MCF 10A (cell line): ENCODE measurements at places on chromosomes 5 and 9. TPM values are rescaled to one million over a fixed set of nuclear protein-coding genes. Genes with fewer than 3 reads are reported as not detected.

Gene BNIP1
- 22.1 and 35.1 TPM in 2 replicates for total RNA-seq

DNA sequence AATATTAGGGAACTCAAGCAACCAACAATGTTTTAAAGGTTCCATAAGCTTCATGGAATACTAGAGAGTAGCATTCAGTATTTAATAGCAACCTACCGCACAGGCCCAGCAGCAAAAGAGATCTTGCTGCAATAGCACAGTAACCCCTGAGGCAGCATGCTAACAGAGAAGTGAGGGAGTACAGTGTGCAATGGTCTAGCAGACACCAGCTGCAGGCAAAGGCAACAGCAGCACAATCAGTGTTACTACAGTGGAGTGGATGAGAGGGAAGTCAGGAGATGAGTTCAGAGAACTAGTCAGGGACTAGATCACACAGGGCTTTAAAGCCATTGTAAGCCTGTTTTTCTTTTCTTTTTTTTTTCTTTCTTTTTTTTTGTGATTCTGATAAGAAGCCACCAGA lies 2.8 kb downstream of the TICAM2 start:
- no peak overlapping the region for H3K27ac ChIP-seq
- H3K36me3 ChIP-seq: peaks cover 12% of the 10 kb centered on the region
- no peak for DNase-seq
- H3K4me1 ChIP-seq: peaks cover 28% of the 10 kb centered on the region
- no peaks in the 10 kb centered on the region for H3K27me3 ChIP-seq
- no peak overlapping the region for H3K4me3 ChIP-seq

Gene TRPM3
- 0.22 and 0.44 TPM in 2 replicates for total RNA-seq

DNA sequence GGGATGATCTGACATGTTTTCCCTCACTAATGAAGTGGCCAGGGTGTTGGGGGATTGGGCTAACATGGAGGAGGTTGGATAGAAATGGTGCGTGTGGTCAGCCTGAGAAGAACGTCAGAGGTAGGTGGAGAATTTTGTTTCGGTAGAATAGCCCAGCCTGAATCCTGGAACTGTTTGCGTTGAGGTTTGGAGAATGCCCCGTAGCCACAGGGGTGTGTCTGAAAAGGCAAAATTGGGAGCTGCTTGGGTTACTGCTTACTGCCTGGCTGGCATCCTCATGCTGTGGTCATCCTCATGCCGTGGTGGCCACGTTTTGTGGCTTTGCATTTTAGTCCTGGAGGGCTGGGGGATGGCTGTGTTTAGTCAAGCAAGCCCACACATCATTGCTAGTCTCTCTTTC lies 236.9 kb downstream of the GOLPH3 start:
- peak; percentile 88 for DNase-seq
- peaks cover 13% of the 10 kb centered on the region for H3K36me3 ChIP-seq
- no peaks in the 10 kb centered on the region for H3K27me3 ChIP-seq
- peak overlapping the region; percentile 87 for H3K27ac ChIP-seq
- peak overlapping the region; percentile 90 for H3K4me3 ChIP-seq
- H3K4me1 ChIP-seq: peaks cover 48% of the 10 kb centered on the region

DNA sequence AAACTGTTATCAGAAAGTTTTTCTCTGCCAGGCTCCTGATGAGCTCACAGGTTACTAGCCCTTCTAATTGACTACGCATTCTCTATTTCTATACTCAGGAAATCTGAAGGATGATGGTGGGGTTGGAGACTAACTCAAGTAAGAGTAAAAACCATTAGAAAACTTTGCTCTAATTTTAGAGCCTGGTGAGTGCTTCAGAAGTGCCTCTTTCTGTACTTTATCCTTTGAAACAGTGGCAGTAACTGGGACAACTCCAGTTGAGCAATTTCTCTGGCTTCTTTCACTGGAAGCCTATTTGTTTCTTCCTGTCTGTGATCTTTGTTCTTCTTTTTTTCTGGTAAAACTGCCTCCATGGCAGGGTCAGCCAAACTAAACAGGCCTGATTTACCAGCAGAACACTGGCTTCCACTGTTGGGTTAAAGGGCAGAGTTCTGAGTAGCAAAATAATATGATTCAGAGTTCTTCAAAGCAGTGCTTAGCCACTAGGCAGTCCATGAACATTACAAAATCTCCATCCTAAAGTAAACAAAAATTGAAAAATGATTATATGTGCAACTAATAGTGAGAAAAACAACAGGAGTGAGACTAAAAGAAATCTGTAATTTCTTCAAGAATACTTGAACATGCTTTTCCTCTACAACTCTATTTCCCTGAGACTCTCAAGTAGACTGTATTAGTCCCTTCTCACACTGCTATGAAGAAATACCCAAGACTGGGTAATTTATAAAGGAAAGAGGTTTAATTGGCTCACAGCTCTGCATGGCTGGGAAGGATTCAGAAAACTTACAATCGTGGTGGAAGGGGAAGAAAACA lies 79.8 kb downstream of the MROH2B start:
- no peaks in the 10 kb centered on the region for H3K27me3 ChIP-seq
- H3K36me3 ChIP-seq: no peaks in the 10 kb centered on the region
- H3K4me3 ChIP-seq: no peak overlapping the region
- H3K4me1 ChIP-seq: peaks cover 14% of the 10 kb centered on the region
- DNase-seq: peak; percentile 83
- H3K27ac ChIP-seq: peak overlapping the region; percentile 16

Gene SLCO6A1
- not detected in 2 replicates for total RNA-seq

Gene PPP3R2
- not detected in 2 replicates for total RNA-seq

Gene WNT8A
- total RNA-seq: not detected in 2 replicates

DNA sequence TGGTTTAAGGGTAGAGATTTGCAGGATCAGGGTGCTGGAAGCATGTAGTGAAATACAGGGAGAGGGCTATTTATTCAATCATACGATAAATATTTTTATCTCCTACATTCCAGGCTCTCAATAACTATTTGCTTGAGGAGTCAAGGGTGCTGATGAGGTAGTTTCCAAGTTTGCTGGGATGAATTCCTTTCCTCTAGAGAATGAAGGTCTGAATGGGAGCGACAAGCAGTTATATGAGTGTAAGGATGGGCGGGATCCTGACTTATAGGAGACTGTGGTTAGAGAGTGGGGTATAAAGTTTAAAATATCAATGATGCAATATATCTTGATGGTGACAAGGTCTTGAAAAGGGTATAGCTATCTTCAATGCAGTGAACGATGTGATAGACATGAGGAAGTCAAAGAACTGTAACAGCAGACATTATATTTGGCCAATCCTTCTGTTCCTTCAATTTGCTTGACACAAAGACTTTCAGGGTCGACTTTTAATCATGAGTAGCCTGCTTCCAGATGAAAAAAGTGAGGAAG lies 201.1 kb upstream of the HAPLN1 start:
- H3K4me1 ChIP-seq: peaks cover 4% of the 10 kb centered on the region
- no peak overlapping the region for H3K4me3 ChIP-seq
- DNase-seq: no peak

- H3K27me3 ChIP-seq: peaks cover 38% of the 10 kb centered on the region
- H3K4me3 ChIP-seq: no peak overlapping the region
- H3K4me1 ChIP-seq: peaks cover 5% of the 10 kb centered on the region
- no peak for DNase-seq
- no peak overlapping the region for H3K27ac ChIP-seq
These were observed 34.8 kb upstream of the LRRC14B start for GRCh38 chr5:156411-157072.

GRCh38 chr5:1668141-1668721 lies 131.4 kb downstream of the MRPL36 start:
- DNase-seq: no peak
- H3K4me1 ChIP-seq: no peaks in the 10 kb centered on the region
- peaks cover 49% of the 10 kb centered on the region for H3K27me3 ChIP-seq
- no peaks in the 10 kb centered on the region for H3K36me3 ChIP-seq
